Fibroblast of villous mesenchyme (primary cell): ENCODE measurements at places on chromosomes 7 and 10. TPM values are rescaled to one million over a fixed set of nuclear protein-coding genes. Genes with fewer than 3 reads are reported as not detected.

The GBX1 gene
- not detected in 2 replicates for total RNA-seq

The EN2 gene
- under 0.01 TPM in 1 of 2 replicates, not detected in the other for total RNA-seq

The FAM171A1 gene
- total RNA-seq = 16.8 TPM in 2 replicates

The RAMP3 gene
- not detected in 2 replicates for total RNA-seq

The C10orf67 gene
- under 0.01 TPM in 2 replicates for total RNA-seq

The PNLIPRP1 gene
- not detected in 2 replicates for total RNA-seq

The PSD gene
- 1.6 and 2.2 TPM in 2 replicates for total RNA-seq
